Umbilical cord (tissue), 2 donors: ENCODE measurements at places on chromosomes 5 and 9. TPM values are rescaled to one million over a fixed set of nuclear protein-coding genes. Genes with fewer than 3 reads are reported as not detected.

GRCh38 chr5:135574493-135574892 is 4.3 kb downstream of the CXCL14 start:
- DNase-seq, result no peak

The PCDHB5 gene
- 11.6 TPM for total RNA-seq

The SAP30L gene
- 26.7 TPM for total RNA-seq

GRCh38 chr5:17470064-17470463 is 28.0 kb upstream of the TAF11L2 start:
- peak; percentile 50 for DNase-seq

DNA sequence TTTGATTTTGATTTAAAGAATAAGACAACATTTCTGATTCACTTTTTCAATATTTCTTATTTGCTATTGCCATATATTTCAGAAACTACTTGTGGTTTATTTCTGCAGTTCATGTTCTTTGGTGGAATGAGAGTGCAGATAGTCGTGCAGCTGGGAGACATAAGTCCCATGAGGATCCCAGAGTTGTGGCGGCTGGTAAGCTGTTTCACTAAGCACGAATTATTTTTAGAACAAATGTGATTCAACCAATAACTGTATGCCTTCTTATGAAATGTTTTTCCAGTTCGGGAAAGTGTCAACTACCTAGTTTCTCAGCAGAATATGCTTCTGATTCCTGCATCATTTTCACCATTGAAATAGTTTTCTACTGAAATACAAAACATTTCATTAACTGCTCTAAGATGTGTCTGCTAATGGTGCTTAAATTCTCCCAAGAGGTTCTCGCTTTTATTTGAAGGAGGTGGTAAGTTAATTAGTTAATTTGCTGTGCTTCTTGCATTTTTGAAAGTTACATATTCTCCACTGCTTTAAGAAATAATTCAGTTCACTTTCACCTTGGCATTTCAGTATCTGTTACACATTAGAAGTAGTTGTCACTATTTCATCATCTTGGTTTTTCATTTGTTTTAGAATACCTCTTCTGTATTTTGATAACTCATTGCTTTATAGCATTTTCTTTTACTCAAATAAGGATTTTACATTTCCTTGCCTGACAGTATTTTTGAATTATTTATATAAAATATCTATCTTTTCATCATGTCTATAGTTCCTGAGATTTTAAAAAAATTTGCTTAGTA is 9.0 kb downstream of the NIPSNAP3B start:
- peak; percentile 40 for DNase-seq

The C5orf58 gene
- 1.7 TPM for total RNA-seq

The PCDHA6 gene
- 3.1 TPM for total RNA-seq

- DNase-seq, result no peak
Measured at GRCh38 chr9:33099754-33100153, 23.3 kb upstream of the SMU1 start.

DNA sequence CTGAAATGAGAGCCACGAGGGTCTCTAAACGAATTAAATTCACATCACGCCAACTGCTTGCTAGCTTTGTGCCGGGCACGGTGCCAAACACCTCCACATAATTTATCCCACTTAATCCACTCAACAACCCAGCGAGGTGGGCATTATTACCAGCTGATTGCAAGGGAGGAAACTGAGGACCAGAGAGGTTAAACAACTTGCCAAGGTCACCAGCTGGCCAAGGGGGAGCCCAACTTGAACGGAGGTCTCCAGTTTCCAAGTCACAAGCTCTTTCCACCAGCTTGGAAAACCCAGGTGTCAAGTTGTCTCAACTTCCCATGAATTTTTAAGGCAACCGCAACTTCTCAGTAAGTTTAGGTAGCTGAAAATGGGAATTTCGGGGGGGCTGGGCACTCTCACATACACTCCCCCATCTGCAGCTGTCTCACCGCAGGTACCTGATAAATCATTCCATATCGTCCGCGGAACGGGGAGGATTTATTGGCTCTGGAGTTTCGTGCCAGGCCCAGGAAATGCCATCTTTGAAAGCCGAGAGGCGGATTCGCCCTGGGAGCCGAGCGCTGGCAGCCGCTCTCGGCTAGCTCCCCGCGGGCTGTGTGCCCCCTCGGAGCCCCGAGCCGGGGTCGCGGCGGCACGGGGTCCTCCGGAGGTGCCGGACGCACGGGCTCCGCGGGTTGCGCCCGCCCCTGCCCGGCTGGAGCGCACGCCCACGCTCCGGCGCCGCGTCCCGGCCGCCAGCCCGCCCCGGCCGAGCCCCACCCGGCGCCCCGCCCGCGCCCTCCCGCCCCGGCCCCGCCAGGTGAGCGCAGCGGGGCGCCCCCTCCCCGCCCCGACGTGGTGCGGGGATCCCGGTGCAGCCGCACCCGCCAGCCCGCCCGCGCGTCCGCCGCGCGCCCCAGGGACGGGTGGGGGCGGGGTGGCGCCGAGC is 617 bp downstream of the PTPN3 start:
- DNase-seq, result no peak

The TAL2 gene
- not detected for total RNA-seq
